ENCODE measurements at places on chromosomes 2 and 18.

- DNase-seq, result no peak
Measured at GRCh38 chr2:195857132-195857531, 200.1 kb downstream of the SLC39A10 start.

DNA sequence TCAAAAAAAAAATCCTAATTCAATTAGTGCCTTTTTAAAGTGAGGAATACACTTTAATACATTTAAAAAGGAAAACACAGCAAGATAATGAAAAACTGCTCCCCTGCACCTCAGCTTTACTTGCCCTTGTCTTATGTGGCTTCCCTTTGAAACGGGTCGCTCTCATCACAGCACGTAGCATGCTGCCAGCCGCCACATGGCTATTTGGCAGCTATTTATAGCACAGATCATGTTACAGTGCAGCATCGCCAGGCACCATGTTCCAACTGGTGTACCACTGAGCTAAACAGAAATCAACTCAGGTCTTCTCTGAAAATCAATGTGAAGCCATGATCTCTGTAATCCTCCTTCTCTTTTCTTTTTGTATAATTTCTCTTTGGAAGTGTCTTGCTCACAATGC, 65.1 kb downstream of the TMEM182 start:
- no peak for DNase-seq

- no peak for DNase-seq
Measured at GRCh38 chr2:58860586-58860985, 619.5 kb upstream of the FANCL start.

DNA sequence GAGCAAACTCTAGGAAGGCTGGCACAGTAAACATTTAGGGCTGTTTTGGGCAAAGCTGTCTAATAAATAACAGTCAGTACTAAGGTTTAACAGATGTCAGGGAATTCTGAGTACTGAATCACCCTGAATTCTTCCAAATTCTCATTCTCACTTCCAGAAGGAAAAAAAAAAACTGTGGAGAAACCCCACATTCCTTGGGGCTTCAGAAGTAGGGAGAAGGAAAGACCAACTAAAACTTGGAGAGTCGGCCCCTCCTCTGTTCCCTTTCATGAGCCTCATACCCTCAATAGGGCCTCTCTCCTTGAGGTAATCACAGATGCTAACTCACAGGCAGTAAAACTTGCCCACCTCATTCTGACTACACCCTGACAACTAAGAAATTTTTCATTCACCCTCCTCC, 62.1 kb downstream of the CCDC148 start:
- no peak for DNase-seq

Measured in central memory CD4-positive, alpha-beta T cell (primary cell).